Non-pigmented ciliary epithelial cell (primary cell): ENCODE measurements at places on chromosomes 2 and 18.

DNA sequence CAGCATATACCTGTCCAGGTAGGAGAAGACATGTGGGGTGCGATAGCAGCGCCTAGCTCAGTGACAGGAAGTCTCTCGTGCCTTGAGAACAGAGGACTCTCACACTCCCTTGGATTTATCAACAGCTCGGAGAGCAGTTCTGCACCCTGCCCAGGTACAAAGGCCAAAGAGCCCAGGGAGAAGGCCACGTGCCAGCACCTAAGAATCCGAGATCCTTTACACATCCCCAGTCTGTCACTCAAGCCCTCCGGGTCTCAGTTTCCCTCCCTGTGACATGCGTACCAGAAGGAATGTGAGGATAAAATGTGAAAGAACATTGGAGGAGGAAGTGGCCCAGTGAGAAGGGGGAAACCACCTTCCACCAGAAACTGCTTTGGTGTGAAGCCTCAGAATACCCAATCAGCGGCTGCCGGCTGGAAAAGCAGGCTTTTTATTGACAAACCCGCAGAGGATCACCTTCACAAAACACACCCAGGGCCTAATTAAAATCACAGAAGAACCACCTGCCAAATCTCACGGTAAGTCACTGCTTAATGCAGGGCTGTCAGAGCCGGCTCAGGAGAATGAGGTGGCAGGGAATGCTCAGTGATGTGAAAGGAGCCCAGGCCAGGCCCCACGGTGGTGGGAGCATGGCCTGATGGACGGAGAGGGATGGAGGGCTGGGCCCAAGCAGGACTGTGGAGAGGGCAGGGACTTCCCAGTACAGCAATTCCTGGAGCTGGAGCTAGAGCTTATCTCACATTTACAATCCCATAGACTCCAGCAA, 66.3 kb downstream of the MYO5B start:
- no peak for DNase-seq

GRCh38 chr2:60717691-60718090, 38.4 kb upstream of the PAPOLG start:
- no peak for DNase-seq

GRCh38 chr2:111200333-111200881, 79.7 kb downstream of the BCL2L11 start:
- no peak for DNase-seq

DNA sequence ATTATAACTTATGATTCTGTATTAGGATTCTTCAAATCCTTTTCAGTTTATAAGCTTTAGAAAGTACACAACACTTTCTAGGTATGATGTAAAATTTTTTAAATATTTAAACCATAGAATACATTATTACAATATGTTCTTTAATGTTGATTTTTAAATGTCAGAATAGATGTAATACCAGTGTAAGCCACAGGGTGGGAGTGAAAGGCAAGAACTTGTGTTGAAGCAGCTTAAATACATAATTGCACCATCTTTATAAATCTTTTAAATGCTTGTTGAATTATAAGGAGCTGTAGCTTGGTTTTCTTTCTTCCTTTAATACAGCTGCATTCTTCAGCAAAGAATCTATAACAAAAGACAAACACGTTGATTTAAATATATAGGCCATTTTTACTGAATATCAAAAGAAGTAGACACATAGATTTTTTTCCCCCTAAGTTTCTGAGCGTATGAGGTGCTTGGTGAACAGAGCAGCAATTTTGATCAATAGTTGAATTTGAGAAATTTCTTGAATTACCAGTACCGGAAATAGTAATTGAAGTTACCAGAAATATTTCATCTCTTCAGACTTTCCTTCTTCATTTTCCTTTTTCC, 63.0 kb downstream of the TANK start:
- DNase-seq: no peak

- DNase-seq: peak; percentile 76
Observed at GRCh38 chr2:162926501-162926900, 87.9 kb upstream of the KCNH7 start.

GRCh38 chr2:56749152-56749752, 565.5 kb downstream of the CCDC85A start:
- no peak for DNase-seq

DNA sequence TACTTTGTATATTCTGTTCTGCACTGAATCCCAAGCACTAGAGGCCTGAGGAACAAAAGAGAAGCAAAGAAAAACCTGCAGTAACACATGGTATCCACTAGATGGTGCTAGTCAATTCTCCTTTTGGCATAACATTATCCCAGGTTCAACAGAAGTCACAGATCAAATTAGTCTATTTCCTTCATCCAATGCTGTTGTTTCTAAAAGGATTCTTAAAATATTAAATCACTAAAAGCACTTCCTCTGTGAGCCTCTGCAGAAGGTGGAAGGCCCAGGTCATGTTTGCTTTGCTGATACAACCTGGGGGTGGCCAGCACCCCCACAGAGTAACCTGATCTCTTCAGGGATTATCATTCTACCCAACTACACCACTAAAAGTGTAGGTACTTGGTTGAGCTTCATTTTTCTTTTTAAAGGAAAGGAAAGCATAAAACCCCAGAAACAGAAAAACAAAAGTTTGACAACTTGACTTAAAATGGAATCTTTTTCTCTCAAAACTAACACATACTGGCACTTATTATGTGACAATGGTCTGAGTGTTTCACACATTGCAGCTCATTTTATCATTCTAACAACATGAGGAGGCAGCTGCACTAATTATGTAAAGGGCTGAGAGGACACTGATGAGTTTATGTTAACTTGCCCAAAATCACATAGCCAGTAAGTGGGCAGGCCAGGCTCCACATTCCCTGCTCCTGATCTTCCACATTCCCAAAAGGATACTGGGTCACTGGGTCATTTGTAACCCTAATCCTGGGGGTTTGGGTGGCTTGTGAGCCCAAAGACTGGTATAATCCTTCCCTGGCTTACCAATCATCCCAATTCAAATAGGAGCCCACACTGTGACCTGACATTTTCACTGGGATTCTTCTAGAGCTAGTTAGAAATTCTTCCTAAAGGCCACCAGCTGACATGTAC, 66.8 kb upstream of the DNER start:
- peak; percentile 31 for DNase-seq

DNA sequence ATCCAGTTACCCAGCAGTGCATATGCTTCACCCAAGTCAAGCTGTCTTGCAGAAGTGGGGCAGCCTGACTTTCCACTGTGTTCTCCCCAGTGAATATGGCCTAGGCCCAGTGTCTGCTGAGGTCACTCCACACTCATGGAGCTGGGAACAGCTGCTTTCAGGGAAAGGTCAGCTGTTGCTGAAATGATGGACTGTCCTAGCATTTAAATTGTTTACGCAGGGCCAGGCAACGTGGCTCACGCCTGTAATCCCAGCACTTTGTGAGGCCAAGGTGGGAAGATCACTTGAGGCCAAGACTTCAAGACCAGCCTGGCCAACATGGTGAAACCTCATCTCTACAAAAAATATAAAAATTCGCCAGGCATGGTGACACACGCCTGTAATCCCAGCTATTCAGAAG, 86.5 kb downstream of the LIPG start:
- DNase-seq: no peak

GRCh38 chr18:21769206-21769605, 28.6 kb downstream of the MIB1 start:
- DNase-seq: no peak

- DNase-seq: no peak
Observed at GRCh38 chr18:72419914-72420313, 124.2 kb downstream of the CBLN2 start.

DNA sequence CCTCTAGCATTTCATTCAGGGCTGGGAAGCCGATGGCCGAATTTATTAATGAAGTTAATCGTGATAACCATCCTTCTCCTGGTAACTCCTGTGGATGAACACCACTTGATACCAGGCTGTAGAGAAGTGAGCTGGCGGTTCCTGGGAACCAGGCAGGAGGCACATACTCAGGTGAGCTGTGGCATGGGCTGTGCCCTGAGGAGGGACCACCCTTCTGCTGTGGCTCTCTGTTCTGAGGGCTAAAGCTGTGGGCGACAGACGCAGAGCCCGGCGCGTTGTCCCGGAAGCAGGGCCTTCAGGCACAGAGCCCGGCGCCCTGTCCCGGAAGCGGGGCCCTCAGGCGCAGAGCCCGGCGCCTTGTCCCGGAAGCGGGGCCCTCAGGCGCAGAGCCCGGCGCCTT, 462.3 kb upstream of the SALL3 start:
- DNase-seq: no peak

GRCh38 chr2:15521641-15522181, 39.4 kb downstream of the NBAS start:
- no peak for DNase-seq

- DNase-seq: no peak
Observed at GRCh38 chr2:33333433-33333832, 143.0 kb upstream of the RASGRP3 start.
